ENCODE measurements at places on chromosomes 4 and X.

DNA sequence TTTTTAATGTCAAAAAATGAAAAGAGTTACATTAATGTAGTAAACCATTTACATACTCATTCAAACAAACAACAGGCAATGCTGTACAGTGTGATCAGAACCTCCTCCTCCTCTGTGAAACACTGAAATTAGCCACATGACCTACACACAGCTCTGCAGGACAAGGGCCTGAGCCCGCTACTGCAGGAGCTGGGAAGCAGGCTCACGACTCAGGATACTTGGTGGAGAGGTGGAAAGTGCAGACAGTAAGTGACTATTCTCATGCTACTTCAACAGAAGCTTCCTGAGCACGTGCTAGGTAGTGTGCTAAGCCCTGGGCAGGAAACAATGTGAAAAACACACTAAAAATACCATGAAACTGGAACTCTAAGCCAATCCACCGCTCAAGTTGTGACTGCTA lies 56.8 kb downstream of the TAPT1 start:
- no peak for DNase-seq

DNA sequence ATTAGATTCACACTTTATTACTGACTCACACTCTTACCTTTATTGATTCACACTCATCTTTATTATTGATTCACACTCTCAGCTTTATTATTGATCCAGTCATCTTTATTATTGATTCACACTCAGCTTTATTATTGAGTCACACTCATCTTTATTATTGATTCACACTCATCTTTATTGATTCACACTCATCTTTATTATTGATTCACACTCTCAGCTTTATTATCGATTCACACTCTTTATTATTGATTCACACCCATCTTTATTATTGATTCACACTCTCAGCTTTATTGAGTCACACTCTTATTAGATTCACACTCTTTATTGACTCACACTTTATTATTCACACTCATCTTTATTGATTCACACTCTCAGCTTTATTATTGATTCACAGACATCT lies 31.3 kb downstream of the HTRA3 start:
- DNase-seq: no peak

DNA sequence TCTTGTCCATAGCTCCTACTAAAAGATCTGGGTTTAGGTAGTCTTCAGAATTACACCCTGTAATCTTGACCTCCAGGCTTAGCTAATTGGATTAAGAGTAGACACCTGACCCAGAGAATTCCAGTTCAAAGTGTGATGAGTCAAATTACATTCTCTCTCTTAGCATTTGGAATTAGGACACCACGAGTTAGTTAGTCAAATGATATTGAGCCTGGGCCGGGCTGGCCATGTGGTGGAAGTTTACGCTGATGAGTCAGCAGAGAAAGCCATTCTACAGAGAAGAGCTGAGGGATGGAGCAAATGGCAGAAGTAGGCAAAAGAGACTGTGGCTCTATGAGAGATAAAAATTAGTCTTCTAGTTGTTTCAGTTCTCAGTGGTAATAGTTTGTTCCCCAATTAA lies 31.1 kb downstream of the CEP44 start:
- peak; percentile 83 for DNase-seq

DNA sequence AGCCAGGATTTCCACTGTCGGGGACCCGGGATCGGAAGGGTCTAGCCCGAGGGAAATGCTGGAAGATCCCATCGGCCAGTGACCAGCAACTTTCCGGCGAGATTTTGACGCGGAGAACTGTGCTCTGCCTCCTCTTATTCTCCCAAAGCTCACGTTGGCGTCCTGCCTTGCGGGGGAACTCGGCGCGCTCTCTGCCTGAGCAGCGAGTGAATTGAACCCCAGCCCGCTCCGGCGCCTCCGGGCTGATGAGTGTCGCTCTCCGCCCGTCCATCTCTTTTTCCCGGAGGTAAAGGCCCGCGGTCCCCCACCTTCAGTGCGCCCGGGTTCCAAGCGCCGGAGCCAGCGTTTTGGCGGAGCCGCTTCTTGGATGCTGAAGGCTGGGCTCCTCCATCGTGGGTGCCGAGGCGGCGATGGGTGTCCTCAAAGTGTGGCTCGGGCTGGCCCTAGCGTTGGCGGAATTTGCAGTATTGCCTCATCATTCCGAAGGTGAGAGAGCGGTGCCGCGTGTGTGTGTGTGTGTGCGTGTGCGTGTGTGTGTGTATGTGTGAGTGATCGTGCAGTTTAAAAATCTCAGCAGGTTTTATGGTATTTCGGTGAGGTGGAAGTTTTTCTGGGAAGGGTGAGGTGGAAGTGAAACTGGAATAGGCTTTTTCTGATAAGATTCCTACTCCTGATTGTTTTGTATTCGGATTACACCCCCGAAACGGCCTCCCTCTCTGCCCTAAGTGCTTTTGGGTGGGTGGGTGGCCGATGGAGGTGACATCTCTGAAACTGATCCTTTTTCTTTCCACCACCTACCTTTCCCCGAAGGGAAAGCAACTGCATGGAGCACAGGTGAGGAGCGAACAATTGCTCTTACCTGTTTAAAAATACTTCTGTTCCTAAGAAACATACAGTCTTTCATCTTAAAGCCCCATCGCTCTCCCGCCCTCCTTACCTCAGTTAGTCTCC lies 752 bp downstream of the FRAS1 start:
- DNase-seq: peak; percentile 53

DNA sequence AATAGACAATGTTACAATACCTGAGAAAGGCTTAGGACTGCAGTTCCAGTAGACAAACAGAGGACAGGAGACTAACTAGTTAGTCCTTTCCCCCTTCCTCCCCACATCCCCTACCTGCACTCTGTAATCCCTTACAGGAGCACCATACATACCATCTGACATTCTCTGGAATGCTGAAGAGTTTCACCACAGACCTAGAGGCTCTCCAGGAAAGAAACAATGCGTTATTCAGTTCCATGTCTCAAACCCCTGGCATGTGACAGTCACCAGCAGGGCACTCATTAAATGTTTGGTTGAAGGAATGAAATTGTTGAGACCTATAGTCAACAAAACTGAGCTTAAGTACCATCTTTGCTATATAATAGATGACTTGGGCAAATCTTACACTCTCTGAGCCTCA lies 100.2 kb upstream of the USP38 start:
- DNase-seq: no peak

DNA sequence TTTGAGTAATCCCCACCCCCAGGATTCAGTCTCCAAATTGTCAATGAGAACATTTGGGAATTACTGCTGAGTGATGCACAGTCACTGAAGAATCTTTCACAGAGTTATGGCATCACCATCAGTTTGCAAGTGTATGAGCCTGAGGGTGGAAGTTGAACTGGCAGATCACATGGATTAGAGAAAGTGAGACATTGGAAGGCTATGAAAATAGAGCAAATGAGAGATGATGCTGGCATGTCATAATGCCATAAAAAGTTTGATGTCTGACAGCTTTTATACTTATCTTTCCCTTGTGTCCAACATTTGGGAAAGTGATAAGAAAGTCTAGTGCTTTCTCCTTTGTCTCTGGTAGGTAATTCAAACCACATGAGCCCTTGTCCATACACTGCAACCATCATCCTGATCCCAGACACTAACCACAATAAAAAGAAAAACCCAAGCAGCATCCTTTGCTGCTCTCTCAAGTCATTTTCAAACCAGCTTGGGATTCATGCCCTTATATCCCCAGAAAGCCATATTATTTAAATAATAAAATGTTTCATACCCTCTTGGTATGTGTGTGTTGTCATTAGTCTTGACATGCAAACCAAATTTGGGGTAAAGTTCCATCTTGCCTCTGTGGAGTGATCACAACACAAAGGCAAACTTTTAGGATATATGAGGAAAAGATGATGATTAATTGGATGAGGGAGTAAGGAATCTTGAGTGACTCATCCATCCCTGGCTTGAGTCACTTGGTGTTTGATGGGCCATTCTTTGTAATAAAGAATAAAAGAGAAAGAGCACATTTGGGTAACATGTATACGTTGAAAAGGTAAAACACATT lies 438.9 kb downstream of the GRXCR1 start:
- DNase-seq: peak; percentile 53

DNA sequence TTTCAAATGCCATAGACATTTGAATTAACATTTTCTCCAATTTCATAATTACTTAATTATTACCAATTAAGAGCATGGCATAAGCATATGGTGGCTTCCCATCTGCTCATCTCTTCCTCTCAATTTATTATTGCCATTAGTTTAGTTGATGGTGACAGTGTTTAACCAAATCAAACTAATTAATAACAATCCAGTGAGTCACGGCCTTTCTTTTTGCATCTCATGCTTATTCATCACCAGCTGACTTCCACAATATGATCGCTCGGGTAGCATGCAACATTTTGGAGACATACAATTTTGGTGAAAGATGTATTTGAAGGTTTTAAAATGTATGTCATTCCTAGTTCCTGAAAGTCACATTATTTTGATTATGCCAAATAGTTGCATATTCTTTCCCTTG lies 172.8 kb upstream of the TACR3 start:
- no peak for DNase-seq

- no peak for DNase-seq
These were observed 81.6 kb upstream of the USP9X start for GRCh38 chrX:41003506-41004270.

DNA sequence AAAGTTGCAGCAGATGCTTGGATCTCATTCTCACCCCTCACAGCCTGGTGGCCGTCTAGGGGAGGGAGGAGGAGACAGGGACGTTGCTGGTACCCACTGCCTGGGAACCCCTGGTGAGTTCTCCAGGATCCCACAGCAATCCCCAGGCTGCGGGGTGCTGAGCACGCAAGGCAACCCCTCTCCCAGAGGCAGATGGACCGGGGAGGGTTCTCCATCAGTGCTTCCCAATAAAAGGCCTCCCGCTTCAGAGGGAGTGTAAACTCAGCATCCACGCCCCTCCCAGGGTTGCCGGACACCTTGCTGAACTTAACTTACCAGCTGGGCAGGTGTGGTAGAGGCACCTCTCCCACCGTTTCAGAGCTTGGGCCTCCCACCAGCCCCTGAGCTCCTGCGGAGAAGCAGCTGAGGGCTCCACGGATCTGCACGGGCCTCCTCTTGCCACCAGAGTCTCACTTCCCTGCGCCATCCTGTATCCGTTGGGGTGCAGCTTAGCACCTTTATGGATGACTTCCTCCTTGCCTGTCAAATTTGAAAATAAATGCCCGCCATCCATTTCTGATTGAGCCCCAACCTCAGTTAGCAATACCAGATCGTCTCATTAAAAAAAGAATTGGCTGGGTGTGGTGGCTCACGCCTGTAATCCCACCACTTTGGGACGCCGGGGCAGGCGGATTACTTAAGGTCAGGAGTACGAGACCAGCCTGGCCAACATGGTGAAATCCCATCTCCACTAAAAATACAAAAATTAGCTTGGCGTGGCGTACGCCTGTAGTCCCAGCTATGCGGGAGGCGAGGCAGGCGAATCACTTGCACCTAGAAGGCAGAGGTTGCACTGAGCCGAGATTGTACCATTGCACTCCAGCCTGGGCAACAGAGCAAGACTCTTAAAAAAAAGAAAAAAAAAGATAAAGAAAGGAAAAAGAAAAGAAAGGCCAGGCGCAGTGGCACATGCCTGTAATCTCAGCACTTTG lies 14.8 kb upstream of the TBC1D14 start:
- no peak for DNase-seq

- DNase-seq: no peak
These were observed 38.8 kb downstream of the ZBTB49 start for GRCh38 chr4:4328840-4329239.

- no peak for DNase-seq
These were observed 532.7 kb downstream of the NLGN4X start for GRCh38 chrX:5695971-5696370.

DNA sequence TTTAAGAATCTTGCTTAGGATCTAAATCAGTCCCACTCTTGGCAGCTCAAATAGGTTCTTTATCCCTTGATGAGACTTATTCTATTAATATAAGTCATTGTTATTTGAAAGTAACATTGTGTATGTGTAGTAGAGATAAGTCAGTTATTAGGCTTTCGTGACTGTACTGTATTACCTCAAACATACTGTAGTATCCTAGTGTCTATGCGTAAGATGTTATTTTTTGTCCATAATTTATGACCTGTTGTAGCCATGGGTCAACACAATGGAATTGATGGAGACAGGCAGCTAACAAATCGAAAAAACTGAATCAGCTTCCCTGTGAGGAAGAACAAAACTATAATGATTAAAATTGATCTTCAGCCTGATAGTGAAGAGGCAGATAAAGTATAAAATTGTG lies 41.8 kb downstream of the CLCN3 start:
- DNase-seq: no peak

Measured in iris pigment epithelial cell (primary cell).